Stimulated activated CD4-positive, alpha-beta T cell treated with anti-CD3 and anti-CD28 coated beads, Interleukin-15, amount 100 ng/mL, for 1 hour (primary cell): ENCODE measurements at places on chromosomes 2 and 18.

- DNase-seq: no peak
Measured at GRCh38 chr2:49255409-49255971, 101.2 kb upstream of the FSHR start.

GRCh38 chr2:88261725-88262124 lies 91.6 kb downstream of the THNSL2 start:
- no peak for DNase-seq

DNA sequence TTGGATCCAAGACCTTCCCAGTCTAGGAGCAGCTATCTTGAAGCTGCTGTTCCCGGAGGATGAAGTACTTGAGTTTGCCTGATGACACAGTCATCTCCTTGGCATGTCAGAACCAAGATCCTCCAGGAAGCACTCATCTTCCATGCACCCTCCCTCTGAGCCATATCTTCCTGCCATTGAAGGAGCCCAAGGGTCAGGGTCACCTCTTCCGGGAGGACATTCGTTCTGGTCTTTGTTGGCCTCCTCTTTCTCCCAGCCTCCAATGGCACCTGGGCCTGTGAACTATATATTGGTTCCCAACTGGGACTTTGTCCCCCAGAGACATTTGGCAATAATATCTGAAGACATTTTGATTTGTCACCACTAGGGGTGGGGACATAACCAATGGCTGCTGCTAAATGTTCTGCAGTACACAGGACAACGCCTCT lies 4.2 kb upstream of the MYO7B start:
- DNase-seq: no peak

GRCh38 chr2:12106440-12107080 lies 360.1 kb downstream of the LPIN1 start:
- DNase-seq: no peak

GRCh38 chr2:190468814-190469569 lies 60.8 kb downstream of the MFSD6 start:
- no peak for DNase-seq

GRCh38 chr2:170371231-170371998 lies 193.5 kb downstream of the MYO3B start:
- DNase-seq: no peak
